ENCODE measurements at places on chromosomes 5 and 9. TPM values are rescaled to one million over a fixed set of nuclear protein-coding genes. Genes with fewer than 3 reads are reported as not detected.

GRCh38 chr5:93596310-93596675, 13.3 kb downstream of the NR2F1 start:
- no peak for DNase-seq

Gene INSL4
- total RNA-seq = not detected

Gene CDH9
- not detected for total RNA-seq

- no peak for DNase-seq
Measured at GRCh38 chr5:135604056-135604455, 25.3 kb upstream of the CXCL14 start.

DNA sequence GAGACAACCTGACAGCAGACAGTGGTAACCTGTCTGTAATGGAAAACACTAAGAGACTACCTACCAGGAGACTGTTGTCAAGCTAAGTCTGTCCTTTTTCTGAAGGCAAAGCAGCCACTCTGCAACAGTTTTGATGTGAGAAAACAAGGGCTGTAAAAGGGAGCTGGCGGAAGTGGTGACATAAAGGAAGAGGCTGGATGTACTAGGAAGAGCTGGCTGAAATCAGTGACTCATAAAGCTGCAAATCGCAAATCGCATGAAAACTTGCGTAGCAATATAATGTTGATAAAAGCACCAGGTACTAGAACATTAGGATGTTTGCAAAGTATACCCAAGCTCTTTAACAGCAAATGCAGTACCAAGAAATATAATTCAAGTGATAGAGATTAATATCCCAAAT, 1.4 kb downstream of the NSUN2 start:
- no peak for DNase-seq

DNA sequence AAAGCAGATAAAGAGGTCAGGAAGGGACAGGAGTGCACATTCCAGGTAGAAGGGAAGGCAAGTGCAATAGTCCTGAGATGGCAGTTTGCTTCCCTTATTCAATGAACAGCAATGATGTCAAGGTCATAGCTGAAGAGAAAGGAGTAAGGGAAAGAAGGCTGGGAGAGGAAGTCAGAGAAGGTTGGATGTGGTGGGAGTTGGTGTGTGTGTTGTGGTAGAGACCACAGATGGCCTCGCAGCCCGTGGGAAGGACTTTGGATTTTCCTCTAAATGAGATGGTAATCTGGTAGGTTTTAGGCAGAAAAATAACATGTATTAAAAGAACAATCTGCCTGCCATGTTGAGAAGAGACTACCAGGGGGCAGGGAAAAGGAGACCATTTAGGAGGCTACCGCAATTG, 25.1 kb upstream of the LPAR1 start:
- DNase-seq = no peak

- no peak for DNase-seq
Measured at GRCh38 chr5:152622628-152623027, 217.5 kb upstream of the NMUR2 start.

DNA sequence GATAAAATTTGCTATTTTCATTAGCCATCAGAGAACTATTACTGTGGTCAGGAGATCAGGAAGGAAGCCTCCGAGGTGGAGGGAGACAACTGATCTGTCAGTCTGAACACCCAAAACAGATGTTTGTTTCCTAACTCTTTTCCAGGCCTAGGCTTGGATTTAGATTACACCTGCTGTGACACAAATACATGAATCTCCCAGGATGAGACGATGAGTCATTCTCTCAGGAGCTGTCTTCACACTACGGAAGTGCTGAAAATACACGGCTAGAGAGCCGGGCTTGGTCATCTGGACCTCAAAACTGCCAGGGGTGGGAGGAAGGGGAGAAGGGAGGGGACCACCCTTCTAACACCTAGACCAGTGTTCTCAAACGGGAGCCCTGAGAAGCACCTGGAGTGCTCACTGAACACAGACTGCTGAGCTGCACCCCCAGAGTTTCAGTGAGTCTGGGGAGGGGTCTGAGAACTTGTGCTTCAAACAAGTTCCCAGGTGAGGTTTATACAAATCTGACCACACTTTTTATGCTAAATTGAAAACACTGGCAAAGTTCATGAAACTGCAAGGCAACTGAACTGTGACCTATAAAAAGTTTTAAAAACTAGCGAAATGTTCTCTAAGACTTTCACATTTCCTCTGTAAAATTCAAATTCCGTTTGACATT, 80.3 kb upstream of the EQTN start:
- DNase-seq = no peak

DNA sequence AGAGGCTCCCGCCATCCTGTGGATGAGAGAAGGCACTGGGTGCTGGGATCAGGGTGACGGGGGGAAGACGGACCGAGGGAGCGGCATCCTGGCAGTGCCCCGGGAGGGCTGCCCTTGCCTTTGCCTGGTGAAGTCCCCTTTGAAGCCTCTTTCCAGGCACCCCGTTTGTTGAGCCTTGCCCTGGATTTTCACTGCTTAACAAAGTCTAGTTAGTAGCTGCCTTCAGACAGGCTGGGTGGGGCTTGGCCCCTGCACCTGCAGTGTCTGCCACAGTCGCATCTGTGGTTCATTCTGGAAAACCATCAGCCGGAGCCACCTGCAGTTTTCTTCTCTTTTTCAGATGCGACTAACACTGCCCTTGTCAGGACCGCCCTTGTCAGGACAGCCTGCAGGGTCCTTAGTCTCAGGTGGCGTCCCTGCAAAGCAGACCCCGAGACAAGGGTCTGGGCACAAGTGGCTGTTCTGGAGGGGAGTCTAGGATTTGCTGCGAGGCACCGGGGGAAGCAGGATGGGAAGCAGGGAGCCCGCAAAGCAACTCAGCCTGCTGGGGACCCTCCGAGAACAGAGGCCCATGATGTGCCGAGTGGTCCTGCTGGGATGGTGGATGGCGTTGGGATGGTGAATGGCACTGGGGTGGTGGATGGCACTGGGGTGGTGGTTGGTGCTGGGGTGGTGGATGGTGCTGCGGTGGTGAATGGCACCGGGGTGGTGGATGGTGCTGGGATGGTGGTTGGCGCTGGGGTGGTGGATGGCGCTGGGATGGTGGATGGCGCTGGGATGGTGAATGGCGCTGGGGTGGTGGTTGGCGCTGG, 147.9 kb upstream of the COL5A1 start:
- peak; percentile 59 for DNase-seq

- no peak for DNase-seq
Measured at GRCh38 chr9:92640398-92641091, 29.4 kb downstream of the IPPK start.

DNA sequence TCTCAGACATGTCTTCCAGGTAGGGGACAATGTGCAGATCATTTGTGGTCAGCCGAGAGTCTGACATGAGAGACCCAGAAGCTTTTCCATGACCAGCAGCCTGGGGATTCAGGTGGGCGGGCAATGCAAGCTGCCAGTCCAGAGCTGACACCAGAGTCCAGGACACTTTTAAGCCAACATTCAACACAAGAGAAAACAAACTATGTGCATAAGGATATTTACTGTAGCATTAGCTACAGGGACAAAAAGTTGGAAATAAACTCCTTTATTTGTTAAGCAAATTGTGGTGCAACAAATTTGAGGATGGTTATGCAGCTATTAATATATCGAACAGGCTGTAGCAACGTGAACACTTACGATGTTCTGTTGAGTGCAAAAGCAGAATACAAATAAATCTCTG, 9.9 kb upstream of the RNF130 start:
- no peak for DNase-seq

Gene ARSI
- total RNA-seq = 0.38 TPM

DNA sequence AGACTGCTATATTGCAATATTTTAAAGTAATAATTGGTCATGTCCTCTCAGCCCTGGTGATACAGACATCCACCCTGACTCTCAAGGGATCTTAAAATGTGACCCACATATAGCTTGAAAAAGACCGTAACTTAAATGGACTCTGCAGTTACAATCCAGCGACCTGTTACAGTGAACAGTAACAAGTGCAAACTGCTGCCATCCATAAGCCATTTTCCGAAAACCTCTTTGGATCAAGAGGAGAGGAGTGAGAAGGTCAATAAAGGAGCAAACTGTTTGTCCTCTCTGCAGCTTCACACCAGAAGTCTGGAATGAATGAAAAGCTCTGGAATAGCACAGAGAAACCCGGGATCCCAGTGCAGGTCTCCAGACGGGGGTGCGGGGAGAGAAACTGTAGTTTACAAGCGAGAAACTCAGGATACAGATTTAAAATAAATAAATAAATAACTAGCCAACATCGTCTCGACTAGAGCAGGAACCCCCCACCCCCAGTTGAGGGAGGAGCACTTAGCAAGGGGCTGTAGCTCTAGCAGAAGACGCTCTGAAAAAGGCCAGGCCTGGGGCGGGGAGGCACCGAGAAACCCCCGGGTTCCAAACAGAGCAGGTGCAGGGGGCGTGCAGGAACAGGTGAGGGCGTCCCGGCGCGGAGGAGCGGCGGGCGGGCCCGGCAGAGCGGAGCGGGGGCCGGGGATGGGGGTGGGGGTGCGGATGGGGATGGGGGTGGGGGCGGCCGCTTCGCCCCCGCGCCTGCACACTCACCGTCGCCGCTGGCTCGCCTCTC, 572 bp downstream of the ZDHHC21 start:
- peak; percentile 75 for DNase-seq

- no peak for DNase-seq
Measured at GRCh38 chr9:1051584-1052275, 1.6 kb downstream of the DMRT2 start.

Gene ZNG1A
- total RNA-seq = 15.5 TPM

GRCh38 chr5:176663566-176663965, 16.3 kb downstream of the TSPAN17 start:
- no peak for DNase-seq

DNA sequence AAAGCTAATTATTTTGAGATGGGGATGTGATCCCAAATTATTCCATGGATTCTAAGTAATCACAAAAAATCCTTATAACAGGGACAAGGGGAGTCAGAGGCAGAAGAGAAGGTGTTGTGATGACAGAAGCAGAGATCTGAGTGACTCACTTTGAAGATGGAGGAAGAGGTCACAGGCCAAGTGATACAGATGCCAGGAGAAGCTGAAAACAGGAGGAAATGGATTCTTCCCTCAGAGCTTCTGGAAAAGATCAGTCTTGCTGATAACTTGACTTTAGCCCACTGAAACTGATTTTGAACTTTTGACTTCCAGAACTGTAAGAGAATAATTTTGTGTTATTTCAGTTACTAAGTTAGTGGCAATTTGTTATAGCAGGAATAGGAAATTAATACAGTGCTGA, 105.3 kb downstream of the GCNT1 start:
- no peak for DNase-seq

DNA sequence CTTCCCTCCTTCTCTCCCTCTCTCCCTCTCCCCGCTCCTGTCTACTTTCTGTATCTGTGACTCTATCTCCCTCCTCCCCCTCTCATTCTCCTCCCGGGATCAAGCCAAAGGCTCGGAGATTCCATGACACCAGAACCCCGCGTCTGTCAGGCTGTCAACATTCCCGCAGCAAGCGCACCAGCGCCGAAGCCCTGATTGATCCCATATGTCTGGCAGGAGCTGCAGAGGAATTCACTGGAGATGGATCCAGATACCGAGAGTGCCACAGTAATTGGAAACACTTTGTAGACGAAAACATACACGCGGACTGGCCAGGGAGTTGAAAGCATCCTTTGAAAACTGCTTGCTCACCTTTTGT, 300 bp upstream of the SVEP1 start:
- DNase-seq = no peak

- no peak for DNase-seq
Measured at GRCh38 chr9:68416936-68417564, 60.6 kb downstream of the PGM5 start.

Gene ROR2
- total RNA-seq = 0.65 TPM

Gene SPINK4
- total RNA-seq = not detected

- no peak for DNase-seq
Measured at GRCh38 chr9:76610011-76610352, 151.0 kb downstream of the GCNT1 start.

- DNase-seq = no peak
Measured at GRCh38 chr9:124242331-124243194, 15.2 kb upstream of the NEK6 start.

Gene PPP3R2
- total RNA-seq = not detected

- DNase-seq = no peak
Measured at GRCh38 chr5:65625743-65626142, 916 bp downstream of the SHLD3 start.

Gene FUBP3
- 36.8 TPM for total RNA-seq

Gene KCNV2
- total RNA-seq = not detected

- DNase-seq = no peak
Measured at GRCh38 chr5:102713682-102714231, 41.3 kb upstream of the PAM start.

GRCh38 chr5:180394031-180394636, 41.0 kb upstream of the GFPT2 start:
- DNase-seq = peak; percentile 50

Gene SOWAHA
- total RNA-seq = 0.08 TPM

GRCh38 chr5:115379622-115380344, 83.3 kb upstream of the CCDC112 start:
- DNase-seq = no peak

Gene PRLR
- 0.30 TPM for total RNA-seq

Gene TJP2
- 67.0 TPM for total RNA-seq

- no peak for DNase-seq
Measured at GRCh38 chr5:96388176-96388575, 44.9 kb downstream of the PCSK1 start.

GRCh38 chr5:154015071-154015693, 23.5 kb downstream of the FAM114A2 start:
- no peak for DNase-seq

Gene TOR1B
- 10.1 TPM for total RNA-seq

- no peak for DNase-seq
Measured at GRCh38 chr9:15135164-15135792, 171.7 kb downstream of the TTC39B start.

DNA sequence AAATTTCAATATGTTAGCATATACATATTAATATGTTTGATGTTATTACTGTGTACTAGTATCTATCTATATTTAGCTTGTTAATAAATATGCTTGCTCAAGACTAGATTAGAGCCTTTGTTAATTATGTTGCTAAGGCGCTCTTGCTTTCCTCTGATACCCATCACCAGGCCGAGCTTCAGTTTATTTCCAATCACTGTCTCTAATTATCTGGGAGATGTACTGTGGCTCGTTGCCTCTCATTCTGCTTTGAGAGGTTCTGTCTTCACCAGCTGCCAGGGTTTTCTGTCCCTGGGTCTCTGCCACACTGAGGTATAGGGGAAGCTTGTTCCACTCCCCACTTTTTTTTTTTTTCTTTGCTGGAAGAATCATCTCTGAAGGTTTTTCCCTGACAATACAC, 21.0 kb upstream of the TAF11L2 start:
- no peak for DNase-seq

DNA sequence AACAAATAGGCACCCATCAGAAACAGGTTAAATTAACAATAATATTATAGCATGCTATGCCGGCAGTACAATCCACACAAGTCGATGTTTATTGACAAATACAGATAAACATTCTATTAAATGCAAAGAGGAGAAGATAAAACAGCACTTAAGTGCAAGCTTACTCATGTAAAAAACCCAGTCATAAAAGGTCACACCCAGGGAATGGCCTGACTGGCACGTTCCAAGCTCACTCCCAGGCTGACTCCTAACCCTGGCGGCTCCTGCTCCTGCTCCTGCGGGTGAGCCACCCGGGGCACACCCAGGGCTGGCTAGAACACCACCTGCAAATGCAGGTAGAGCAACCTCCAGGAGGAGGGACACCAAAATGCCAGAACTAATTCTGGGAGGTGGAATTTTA, 66.9 kb downstream of the SEMA4D start:
- DNase-seq = no peak

- no peak for DNase-seq
Measured at GRCh38 chr5:141879941-141880738, 1.9 kb upstream of the PCDH1 start.

Gene DOCK2
- total RNA-seq = 4.6 TPM

- DNase-seq = no peak
Measured at GRCh38 chr9:14147738-14148137, 166.2 kb downstream of the NFIB start.

Gene MOB3B
- 0.51 TPM for total RNA-seq

- DNase-seq = no peak
Measured at GRCh38 chr5:154220625-154221024, 30.1 kb downstream of the GALNT10 start.

Gene CDX1
- 0.16 TPM for total RNA-seq
